ENCODE measurements at places on chromosomes 7 and 10.

- no peak for DNase-seq
Measured at GRCh38 chr7:157399086-157399687, 62.4 kb downstream of the DNAJB6 start.

DNA sequence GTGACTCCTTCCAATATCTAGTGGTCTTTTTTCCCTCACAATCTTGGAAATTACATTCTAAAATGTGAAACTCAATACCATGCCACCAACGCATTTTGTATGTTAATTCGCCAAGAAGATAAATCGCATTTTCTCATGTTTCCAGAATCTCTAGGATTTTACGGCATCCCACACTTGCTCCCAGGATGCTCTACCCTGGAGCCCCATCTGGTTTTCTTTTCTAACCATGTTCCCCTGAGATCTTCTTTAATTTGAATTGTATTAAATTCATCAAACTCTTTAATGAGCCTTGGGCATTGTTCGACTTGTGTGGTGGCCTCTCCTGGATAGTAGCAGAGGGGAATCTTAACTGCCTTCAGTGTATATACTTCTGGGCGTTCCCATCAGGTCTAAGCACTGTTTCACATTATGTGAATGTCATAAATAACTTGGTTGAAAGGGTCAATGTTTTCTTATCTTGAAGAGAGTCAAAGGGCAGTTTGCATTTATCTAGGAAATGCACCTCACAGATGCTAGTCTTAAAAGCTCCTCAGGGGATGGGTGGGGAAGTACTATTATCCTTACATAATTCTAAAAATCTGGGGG, 169.1 kb upstream of the MEOX2 start:
- DNase-seq, result no peak

GRCh38 chr10:27241010-27241651, 534 bp upstream of the ACBD5 start:
- DNase-seq, result no peak

- no peak for DNase-seq
Measured at GRCh38 chr7:143906895-143907294, 4.9 kb upstream of the TCAF1 start.

- no peak for DNase-seq
Measured at GRCh38 chr10:123241391-123242141, 87.4 kb downstream of the BUB3 start.

Measured in stimulated activated CD4-positive, alpha-beta T cell treated with anti-CD3 and anti-CD28 coated beads, Interleukin-1b, Interleukin-23, amount 100 ng/mL, for 1 hour (primary cell).